ENCODE measurements at places on chromosomes 7 and 10. TPM values are rescaled to one million over a fixed set of nuclear protein-coding genes. Genes with fewer than 3 reads are reported as not detected.
A peak's percentile ranks its signal among the peaks of the same experiment; 100 is the strongest.

Gene CPXM2
- not detected for total RNA-seq

Gene OR6B1
- total RNA-seq, result not detected

Gene ZNF365
- total RNA-seq, result 0.19 TPM

Gene ZNF775
- 3.2 TPM for total RNA-seq

Gene RBP4
- not detected for total RNA-seq

Gene KAZALD1
- 0.45 TPM for total RNA-seq

Gene SEMA3A
- total RNA-seq, result 0.13 TPM

Gene HGF
- not detected for total RNA-seq

Gene PTPN20
- total RNA-seq, result 0.85 TPM

Gene AGK
- 33.9 TPM for total RNA-seq

Gene PRKRIP1
- total RNA-seq, result 41.7 TPM

Gene BTBD16
- not detected for total RNA-seq

Gene PNLIP
- not detected for total RNA-seq

GRCh38 chr10:91901784-91902677, 7.3 kb downstream of the FGFBP3 start:
- ATAC-seq, result peak; percentile 100
- peaks cover 15% of the 10 kb centered on the region for H3K4me1 ChIP-seq
- H3K27me3 ChIP-seq, result peaks cover 10% of the 10 kb centered on the region

- peak overlapping the region; percentile 91 for H3K27ac ChIP-seq
- H3K4me3 ChIP-seq, result peak overlapping the region; percentile 58
- H3K4me1 ChIP-seq, result peaks cover 28% of the 10 kb centered on the region
Measured at GRCh38 chr10:7507887-7508726, 97.3 kb upstream of the SFMBT2 start.

GRCh38 chr10:51311228-51311627, 236.9 kb downstream of the PRKG1 start:
- no peak for ATAC-seq
- H3K27ac ChIP-seq, result no peak overlapping the region
- H3K4me3 ChIP-seq, result no peak overlapping the region
- H3K27me3 ChIP-seq, result no peaks in the 10 kb centered on the region
- no peaks in the 10 kb centered on the region for H3K36me3 ChIP-seq
- no peaks in the 10 kb centered on the region for H3K4me1 ChIP-seq

GRCh38 chr7:129771201-129771927, 159.8 kb downstream of the NRF1 start:
- ATAC-seq, result no peak
- H3K4me3 ChIP-seq, result no peak overlapping the region
- H3K4me1 ChIP-seq, result no peaks in the 10 kb centered on the region
- H3K27me3 ChIP-seq, result no peaks in the 10 kb centered on the region

DNA sequence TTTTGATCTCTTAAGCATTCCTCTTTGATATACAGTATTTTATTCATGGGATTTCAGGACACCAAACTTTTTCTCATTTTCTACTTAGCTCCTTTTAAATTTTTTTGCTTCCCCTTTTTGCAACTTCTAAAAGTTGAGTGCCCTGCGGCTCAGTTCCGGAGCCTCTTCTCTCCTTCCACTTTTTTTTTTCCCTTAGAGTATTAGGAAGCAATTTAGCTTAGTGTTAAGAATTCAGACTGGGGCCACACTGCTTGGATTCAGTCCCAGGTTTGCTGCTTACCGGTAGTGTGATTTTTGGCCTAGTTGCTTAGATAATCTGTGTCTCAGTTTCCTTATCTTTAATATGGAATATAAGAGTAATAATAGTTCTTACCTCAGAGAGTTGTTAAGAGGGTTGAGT, 3.4 kb downstream of the STAM start:
- ATAC-seq, result no peak
- H3K36me3 ChIP-seq, result peaks cover 82% of the 10 kb centered on the region
- peaks cover 51% of the 10 kb centered on the region for H3K4me1 ChIP-seq

DNA sequence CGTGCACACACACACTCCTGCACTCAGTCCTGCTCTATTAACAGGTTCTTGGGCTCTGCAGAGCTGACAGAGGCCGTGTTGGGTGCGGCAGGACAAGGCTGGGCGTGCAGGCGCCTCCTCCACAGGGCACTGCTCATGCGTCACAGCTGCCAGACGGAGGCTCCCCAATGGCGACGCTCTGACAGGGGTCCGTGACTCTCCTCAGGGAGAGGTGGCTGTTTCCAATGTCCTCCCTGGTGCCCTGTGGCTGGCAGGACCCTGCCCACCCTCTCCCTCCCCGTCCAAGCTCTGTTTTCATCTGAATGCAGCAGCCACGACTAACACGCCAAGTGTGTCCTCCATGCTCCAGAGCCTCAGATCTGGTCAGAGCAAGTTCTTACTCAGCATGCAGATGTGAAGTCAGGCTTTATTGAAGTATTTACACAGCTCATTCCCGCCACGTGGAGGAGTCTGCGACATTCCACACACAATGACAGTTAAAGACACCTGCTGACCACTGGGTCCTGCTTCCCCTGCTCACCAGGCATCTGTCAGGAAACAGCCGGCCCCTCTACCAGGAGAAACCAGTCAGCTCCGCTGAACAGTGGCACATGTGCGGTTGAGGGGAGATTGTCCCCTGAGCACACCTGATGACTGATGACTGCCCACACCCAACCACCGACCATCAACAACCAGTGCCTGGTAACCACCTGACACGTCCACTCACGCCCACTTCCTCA, 116.7 kb downstream of the VIPR2 start:
- H3K27me3 ChIP-seq, result peaks cover 15% of the 10 kb centered on the region
- no peaks in the 10 kb centered on the region for H3K4me1 ChIP-seq
- no peak overlapping the region for H3K4me3 ChIP-seq
- H3K36me3 ChIP-seq, result no peaks in the 10 kb centered on the region

DNA sequence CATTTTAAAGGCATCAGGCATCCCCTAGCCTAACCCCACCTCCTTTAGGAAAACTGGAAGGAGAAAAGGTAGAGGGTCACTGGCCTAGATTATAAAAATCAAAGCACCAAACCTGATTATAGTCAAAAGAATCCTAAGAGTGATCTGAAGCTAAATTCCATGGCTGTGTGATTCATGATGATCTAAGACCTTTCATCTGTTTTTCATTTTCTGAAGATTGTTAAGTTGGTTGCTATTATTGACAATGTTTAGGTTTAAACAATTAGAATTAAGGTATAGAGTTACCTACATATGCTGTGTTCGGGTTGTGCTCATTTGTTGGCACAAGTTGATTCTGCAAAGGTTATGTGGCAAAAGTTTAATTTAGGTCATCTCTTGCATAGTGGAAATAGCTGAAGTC, 148.7 kb downstream of the BICC1 start:
- no peak for ATAC-seq
- H3K4me3 ChIP-seq, result no peak overlapping the region
- no peaks in the 10 kb centered on the region for H3K27me3 ChIP-seq
- no peaks in the 10 kb centered on the region for H3K36me3 ChIP-seq
- no peaks in the 10 kb centered on the region for H3K4me1 ChIP-seq
- no peak overlapping the region for H3K27ac ChIP-seq

DNA sequence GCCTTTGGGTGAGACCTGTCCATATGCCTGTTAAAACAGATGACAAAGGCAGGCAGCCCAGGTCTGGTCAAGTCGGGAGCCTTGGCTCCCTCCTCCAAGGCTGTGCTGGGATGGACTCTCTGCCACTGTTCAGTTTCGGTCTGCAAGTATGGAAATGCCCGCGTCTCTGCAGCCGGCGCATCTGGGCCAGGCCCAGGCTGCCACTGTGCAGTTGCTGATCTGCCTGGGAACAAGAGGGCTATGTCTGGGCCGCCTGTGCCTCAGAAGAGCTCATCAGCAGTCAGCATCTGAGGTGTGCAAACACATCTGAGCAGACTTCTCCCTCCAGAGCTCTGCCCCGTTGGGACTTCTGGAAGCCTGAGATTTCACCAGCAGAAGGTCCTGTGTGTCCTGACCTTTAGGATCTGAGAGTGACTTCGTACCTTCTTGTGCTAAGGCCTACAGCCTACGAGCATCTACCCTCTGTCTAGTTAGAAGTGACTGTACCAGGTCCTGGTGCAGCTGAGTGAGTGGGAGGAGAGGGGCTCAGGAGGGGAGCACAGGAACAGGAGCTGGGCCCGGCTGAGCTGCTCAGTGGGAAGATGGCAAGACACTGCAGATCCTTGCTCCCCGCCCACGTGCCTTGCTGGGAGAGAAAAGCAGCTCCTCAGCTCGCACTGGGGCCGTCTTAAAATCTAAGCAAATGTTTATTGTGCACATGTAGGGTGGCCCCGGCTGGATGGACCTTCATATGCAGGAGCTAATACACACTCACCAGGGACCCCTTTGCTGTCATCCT, 50.9 kb downstream of the DOCK1 start:
- ATAC-seq, result no peak
- no peaks in the 10 kb centered on the region for H3K36me3 ChIP-seq

DNA sequence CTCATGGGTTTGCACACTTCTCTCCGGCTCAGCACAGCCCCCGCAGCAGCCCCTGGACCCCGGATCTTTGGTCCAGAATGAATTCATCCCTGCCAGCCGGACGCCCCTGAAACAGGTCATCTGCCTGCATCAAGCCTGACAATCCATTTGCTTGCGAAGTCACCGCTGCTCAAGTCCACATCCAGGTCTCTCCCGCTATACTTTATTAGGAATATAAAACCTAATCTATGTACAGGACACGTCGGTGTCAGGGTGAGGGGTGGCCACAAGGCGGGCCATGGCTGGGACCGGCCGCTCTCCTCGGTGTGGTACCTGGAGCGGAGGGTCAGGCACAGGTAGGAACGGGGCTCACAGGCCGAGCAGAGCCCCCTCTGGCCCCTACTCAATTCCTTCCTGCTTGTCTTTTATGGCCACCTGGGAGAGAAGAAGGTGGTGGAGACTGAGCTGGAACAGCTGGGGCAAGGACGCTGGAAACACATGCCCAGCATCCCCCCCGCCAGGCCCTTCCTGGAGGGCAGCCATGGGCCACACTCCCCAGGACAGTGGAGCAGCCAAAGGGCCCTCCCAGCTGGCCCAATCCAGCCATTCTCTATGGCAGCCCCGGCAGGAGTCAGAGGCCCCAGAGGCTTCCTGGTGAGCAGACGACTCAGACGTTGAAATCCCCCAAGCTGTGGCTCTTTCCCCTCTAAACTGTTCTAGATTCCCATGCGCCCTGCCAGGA, 5.3 kb downstream of the POLR2J start:
- no peak overlapping the region for H3K27ac ChIP-seq
- H3K36me3 ChIP-seq, result peaks cover 23% of the 10 kb centered on the region
- no peaks in the 10 kb centered on the region for H3K27me3 ChIP-seq
- H3K4me3 ChIP-seq, result no peak overlapping the region
- H3K4me1 ChIP-seq, result no peaks in the 10 kb centered on the region

- peaks cover 21% of the 10 kb centered on the region for H3K36me3 ChIP-seq
- no peak for ATAC-seq
- peak overlapping the region; percentile 90 for H3K4me3 ChIP-seq
- H3K4me1 ChIP-seq, result peaks cover 25% of the 10 kb centered on the region
- no peaks in the 10 kb centered on the region for H3K27me3 ChIP-seq
- peak overlapping the region; percentile 64 for H3K27ac ChIP-seq
Measured at GRCh38 chr10:72316748-72317435, 37.8 kb downstream of the DNAJB12 start.

- H3K27me3 ChIP-seq, result no peaks in the 10 kb centered on the region
- no peaks in the 10 kb centered on the region for H3K36me3 ChIP-seq
- H3K4me3 ChIP-seq, result no peak overlapping the region
- H3K4me1 ChIP-seq, result no peaks in the 10 kb centered on the region
- H3K27ac ChIP-seq, result no peak overlapping the region
Measured at GRCh38 chr10:21926949-21927348, 76.6 kb downstream of the DNAJC1 start.

GRCh38 chr7:24827027-24827426, 69.8 kb upstream of the GSDME start:
- peaks cover 95% of the 10 kb centered on the region for H3K36me3 ChIP-seq
- peak; percentile 74 for ATAC-seq
- H3K27me3 ChIP-seq, result no peaks in the 10 kb centered on the region
- peak overlapping the region; percentile 85 for H3K27ac ChIP-seq

GRCh38 chr7:192701-193480, 520 bp downstream of the FAM20C start:
- H3K4me3 ChIP-seq, result no peak overlapping the region
- H3K36me3 ChIP-seq, result no peaks in the 10 kb centered on the region
- peaks cover 27% of the 10 kb centered on the region for H3K27me3 ChIP-seq
- no peaks in the 10 kb centered on the region for H3K4me1 ChIP-seq

DNA sequence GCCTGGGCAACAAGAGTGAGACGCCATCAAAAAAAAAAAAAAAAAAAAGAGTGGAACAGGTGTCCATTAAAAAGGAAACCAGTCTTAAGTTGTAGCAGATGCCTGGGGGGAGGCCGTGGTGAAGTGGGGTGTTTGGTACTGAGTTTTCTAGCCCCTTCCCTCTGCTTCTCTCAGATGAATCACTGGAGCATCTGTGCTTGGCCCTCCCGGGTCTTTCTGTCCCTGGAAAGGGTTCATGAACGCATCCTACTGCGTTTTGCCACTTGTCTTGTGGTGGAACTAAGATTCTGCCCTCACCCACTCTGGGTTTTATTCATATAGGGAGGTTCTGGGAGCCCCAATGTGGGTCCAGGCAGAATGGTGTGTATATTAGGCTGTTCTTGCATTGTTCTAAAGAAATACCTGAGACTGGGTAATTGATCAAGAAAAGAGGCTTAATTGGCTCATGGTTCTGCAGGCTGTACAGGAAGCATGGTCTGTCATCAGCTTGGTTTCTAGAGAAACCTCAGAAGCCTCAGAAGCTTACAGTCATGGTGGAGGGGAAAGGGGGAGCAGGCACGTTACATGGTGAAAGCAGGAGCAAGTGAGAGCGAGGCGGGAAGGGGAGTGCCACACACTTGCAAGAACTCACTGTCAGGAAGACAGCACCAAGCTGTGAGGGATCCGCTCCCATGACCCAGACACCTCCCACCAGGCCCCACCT, 63.5 kb downstream of the CAMK1D start:
- no peaks in the 10 kb centered on the region for H3K36me3 ChIP-seq
- H3K4me3 ChIP-seq, result no peak overlapping the region
- peaks cover 10% of the 10 kb centered on the region for H3K4me1 ChIP-seq
- H3K27me3 ChIP-seq, result no peaks in the 10 kb centered on the region
- peak overlapping the region; percentile 1 for H3K27ac ChIP-seq
- ATAC-seq, result peak; percentile 94

GRCh38 chr10:15452545-15452944, 81.5 kb upstream of the FAM171A1 start:
- no peak overlapping the region for H3K4me3 ChIP-seq
- ATAC-seq, result no peak
- peaks cover 39% of the 10 kb centered on the region for H3K27me3 ChIP-seq
- no peaks in the 10 kb centered on the region for H3K4me1 ChIP-seq

GRCh38 chr7:5419539-5420066, 4.0 kb downstream of the TNRC18 start:
- H3K4me3 ChIP-seq, result peak overlapping the region; percentile 51
- H3K27ac ChIP-seq, result no peak overlapping the region
- peaks cover 11% of the 10 kb centered on the region for H3K36me3 ChIP-seq
- H3K27me3 ChIP-seq, result peaks cover 29% of the 10 kb centered on the region
- ATAC-seq, result no peak

DNA sequence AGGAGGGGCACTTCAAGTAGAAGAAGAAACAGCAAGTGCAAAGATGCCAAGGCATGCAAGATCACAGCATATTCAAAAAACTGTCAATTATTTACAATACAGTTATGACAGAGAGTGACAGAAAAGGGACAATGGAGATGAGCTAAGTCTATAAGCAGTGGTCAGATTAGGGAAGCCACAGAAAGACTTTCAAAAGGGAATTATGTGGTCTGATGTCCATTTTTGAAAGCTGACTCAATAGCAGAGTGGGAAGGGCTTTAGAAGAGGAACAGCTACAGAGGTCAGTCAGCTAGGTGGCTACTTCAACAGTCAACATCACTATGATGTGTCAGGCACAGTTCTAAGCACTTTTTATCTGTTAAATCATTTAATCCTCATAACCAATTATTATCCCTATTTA, 45.2 kb upstream of the SPOCK2 start:
- no peak overlapping the region for H3K27ac ChIP-seq
- no peak overlapping the region for H3K4me3 ChIP-seq
- H3K27me3 ChIP-seq, result no peaks in the 10 kb centered on the region
- H3K36me3 ChIP-seq, result peaks cover 25% of the 10 kb centered on the region

GRCh38 chr7:142459551-142459963, 201.7 kb upstream of the PRSS58 start:
- no peaks in the 10 kb centered on the region for H3K27me3 ChIP-seq
- peak overlapping the region; percentile 31 for H3K4me3 ChIP-seq
